Stomach (tissue), 19 donors: ENCODE measurements at places on chromosomes 16 and 17. TPM values are rescaled to one million over a fixed set of nuclear protein-coding genes. Genes with fewer than 3 reads are reported as not detected.
A peak's percentile ranks its signal among the peaks of the same experiment; 100 is the strongest.

The SOX8 gene
- total RNA-seq = 15.1 TPM

The CA5A gene
- total RNA-seq = not detected

GRCh38 chr16:47461598-47462266 is 601 bp downstream of the PHKB start:
- H3K27me3 ChIP-seq = no peaks in the 10 kb centered on the region
- peak overlapping the region; percentile 97 for H3K27ac ChIP-seq
- H3K36me3 ChIP-seq = peaks cover 8% of the 10 kb centered on the region
- H3K4me1 ChIP-seq = peaks cover 74% of the 10 kb centered on the region
- peak; percentile 76 for DNase-seq

DNA sequence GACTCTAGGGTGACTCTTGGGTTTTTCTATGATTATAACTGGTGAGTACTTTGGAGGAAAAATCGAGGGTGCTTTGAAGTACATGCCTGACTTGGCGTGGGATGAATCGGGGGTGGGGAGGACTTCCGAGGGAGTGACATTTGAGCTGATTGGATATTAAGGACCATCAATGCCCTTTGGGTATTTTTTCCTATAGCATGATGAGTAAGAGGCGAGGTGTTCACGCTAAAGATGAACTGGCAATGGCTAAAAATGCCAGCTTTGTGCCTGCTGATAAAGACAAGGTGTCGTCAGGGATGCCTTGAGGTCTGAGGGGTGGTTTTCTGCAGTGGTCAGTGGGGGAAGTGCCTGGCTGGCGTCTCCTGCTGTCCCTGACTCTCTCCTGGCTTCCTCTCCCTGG is 25.3 kb downstream of the USP43 start:
- H3K4me3 ChIP-seq = no peak overlapping the region
- H3K27me3 ChIP-seq = no peaks in the 10 kb centered on the region
- no peaks in the 10 kb centered on the region for H3K36me3 ChIP-seq
- no peak overlapping the region for H3K27ac ChIP-seq
- no peak for DNase-seq

DNA sequence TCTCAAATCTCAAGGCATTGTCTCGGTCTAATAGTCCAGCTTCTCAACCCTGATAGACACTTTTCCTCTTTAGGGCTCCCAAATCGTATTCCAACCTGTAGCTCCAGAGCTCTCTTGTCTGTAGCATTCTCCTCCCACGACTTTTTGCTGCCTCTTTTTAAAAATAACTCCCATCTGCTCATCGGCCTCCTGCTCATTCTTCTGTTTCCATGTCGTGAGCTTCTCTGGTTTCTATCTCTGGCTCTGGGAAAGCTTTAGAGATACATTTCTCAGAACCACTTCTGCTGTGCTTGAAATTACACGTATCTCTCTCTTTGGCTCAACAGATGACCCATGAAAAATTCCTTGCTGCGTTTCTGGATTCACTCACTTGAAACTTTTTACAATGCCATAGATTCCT is 609.6 kb upstream of the C16orf82 start:
- H3K27ac ChIP-seq = no peak overlapping the region
- no peaks in the 10 kb centered on the region for H3K4me1 ChIP-seq
- H3K27me3 ChIP-seq = no peaks in the 10 kb centered on the region
- H3K4me3 ChIP-seq = no peak overlapping the region

DNA sequence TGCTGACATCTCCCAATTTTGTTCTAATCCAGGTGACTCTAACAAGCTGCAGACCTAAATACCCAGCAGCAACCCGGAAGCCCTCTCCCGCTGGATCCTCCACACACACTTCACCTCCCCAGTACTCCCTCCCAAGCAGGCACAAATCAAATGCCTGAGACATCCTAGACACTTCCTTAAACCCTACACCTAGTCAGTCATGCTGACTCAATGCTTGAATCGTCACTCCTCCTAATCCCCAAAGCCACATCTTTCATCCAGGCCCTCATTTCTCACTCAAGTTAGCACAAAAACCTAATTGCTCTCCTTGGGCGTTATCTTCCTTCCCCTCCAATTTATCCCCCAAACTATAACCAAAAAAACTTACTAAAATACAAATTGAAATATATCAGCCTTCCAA is 32.7 kb downstream of the CMC2 start:
- no peak for DNase-seq
- no peak overlapping the region for H3K4me3 ChIP-seq
- peaks cover 4% of the 10 kb centered on the region for H3K4me1 ChIP-seq
- H3K27me3 ChIP-seq = no peaks in the 10 kb centered on the region
- no peak overlapping the region for H3K27ac ChIP-seq
- H3K36me3 ChIP-seq = peaks cover 25% of the 10 kb centered on the region

DNA sequence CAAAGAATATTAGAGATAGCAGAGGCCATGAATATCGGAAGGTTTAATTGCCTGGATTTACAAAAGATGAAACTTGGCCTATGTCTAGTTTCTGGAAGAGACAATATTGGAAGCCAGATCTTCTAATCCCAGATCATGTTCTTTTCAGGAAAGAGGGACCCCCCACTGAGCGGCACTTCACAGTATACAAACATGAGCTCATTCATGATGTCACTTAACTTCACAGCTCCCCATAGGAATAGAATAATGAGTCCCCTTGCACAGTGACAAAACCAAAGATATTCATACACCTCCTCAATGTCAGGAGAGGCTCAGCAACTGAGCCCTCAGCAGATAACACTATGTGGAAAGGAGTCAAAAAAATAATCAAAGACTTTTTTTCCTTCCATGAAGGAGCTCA is 147.5 kb downstream of the CDH11 start:
- no peak overlapping the region for H3K27ac ChIP-seq
- DNase-seq = no peak
- peaks cover 36% of the 10 kb centered on the region for H3K36me3 ChIP-seq
- no peak overlapping the region for H3K4me3 ChIP-seq
- no peaks in the 10 kb centered on the region for H3K4me1 ChIP-seq
- no peaks in the 10 kb centered on the region for H3K27me3 ChIP-seq

- H3K27me3 ChIP-seq = no peaks in the 10 kb centered on the region
- no peak overlapping the region for H3K4me3 ChIP-seq
- H3K27ac ChIP-seq = no peak overlapping the region
These were observed 487.0 kb downstream of the CDH13 start for GRCh38 chr16:83113811-83114210.

DNA sequence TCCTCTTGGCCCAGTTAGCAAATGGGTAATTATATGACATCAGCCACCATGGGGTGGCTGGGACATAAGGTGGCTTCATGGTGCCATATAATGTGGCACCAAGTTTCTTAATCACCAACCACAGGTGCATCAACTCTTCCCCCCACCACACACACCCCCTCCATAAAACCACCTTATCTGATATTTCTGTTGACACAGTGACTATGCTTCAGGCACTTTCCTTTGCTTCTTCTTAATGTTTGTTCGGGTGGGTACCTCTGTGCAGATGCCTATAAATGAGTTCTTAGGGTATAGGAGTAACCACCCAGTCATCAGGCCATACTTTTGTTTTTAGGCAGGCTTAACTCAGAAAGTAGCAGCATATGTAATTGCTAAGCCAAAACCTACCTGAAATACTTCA is 29.5 kb downstream of the RNF43 start:
- peak overlapping the region; percentile 36 for H3K27ac ChIP-seq
- H3K4me3 ChIP-seq = no peak overlapping the region
- DNase-seq = no peak
- H3K27me3 ChIP-seq = no peaks in the 10 kb centered on the region

DNA sequence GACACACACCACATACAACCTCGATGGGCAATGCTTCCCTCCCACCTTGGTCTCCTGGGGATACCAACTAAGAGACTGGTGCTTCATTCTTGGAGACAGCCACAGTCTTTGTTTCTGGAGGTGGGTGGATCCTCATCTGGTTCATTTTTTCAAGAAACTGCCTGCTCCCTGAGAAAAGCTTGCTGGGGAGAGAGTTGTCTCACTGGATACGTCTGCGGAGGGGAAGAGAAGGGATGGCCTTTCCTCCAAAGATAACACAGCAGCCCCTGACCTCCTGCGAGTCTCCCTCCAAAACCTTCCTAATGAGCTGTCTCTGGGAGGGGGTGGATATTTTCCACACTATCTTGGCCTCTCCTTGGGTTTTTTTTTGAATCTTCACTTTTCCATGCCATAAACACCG is 221.2 kb downstream of the SOX9 start:
- no peak for DNase-seq
- peaks cover 14% of the 10 kb centered on the region for H3K4me1 ChIP-seq
- no peak overlapping the region for H3K4me3 ChIP-seq
- H3K36me3 ChIP-seq = no peaks in the 10 kb centered on the region
- no peak overlapping the region for H3K27ac ChIP-seq

DNA sequence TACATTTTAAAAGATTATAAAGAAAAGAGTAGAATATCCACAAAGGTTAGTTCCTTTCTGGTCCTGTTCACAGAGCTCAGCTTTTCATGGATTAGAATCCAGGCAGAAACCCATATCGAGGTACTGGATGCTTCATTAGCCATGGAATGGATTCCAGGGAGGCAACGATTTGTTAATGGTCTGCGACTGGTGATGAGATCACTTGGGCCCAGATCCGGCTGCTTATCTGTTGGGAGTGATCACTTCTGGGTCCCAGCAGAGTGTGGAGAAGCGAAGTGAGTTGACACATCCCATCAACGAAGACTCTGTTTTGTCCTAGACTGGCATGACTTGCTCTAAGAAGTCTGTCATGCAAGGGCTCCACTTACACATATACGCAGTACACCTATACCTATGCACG is 165.8 kb downstream of the MAF start:
- no peak overlapping the region for H3K27ac ChIP-seq
- no peaks in the 10 kb centered on the region for H3K36me3 ChIP-seq
- H3K27me3 ChIP-seq = no peaks in the 10 kb centered on the region
- peaks cover 15% of the 10 kb centered on the region for H3K4me1 ChIP-seq

DNA sequence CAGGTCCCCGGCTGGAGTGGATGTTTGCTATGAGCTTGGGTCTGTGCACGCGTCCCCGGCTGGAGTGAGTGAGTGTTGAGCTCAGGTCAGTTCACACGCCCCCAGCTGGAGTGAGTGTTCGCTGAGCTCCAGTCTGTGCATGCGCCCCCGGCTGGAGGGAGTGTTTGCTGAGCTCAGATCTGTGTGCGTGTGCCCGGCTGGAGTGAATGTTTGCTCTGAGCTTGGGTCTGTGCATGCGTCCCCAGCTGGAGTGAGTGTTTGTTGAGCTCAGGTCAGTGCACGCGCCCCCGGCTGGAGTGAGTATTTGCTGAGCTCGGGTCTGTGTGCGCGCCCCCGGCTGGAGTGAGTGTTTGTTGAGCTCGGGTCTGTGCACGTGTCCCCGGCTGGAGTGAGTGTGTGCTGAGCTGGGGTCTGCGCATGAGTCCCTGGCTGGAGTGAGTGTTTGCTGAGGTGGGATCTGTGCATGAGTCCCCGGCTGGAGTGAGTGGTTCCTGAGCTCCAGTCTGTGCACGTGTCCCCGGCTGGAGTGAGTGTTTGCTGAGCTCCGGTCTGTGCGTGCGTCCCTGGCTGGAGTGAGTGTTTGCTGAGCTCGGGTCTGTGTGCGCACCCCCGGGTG is 284.2 kb downstream of the SNX29 start:
- H3K27me3 ChIP-seq = no peaks in the 10 kb centered on the region
- DNase-seq = no peak
- H3K4me3 ChIP-seq = no peak overlapping the region
- no peak overlapping the region for H3K27ac ChIP-seq
- H3K4me1 ChIP-seq = no peaks in the 10 kb centered on the region

- no peak overlapping the region for H3K4me3 ChIP-seq
- H3K27ac ChIP-seq = no peak overlapping the region
- H3K36me3 ChIP-seq = no peaks in the 10 kb centered on the region
These were observed 2.0 kb downstream of the CLDN6 start for GRCh38 chr16:3015865-3016521.

- H3K4me3 ChIP-seq = no peak overlapping the region
These were observed 78.9 kb downstream of the SLC6A2 start for GRCh38 chr16:55734665-55735064.

DNA sequence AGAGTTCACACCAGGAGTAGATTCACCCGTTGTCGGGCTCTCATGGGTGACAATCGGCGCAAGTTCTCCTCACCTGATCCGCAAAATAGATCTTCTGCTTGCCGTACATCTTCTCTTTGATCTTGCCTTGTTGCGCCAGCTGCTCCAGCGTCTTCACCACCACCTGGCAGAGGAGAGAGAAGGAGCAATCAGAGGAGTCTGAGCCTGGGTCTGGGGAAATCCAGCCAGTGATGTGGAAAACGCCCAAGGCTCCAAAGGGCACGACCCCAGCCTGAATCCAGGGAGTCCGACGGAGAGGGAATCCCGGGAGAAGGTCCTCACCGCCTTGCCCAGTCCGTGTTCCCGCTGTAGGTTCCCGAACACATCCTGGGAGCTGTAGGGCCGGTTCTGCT is 393 bp downstream of the PSMC3IP start:
- H3K36me3 ChIP-seq = peaks cover 35% of the 10 kb centered on the region
- H3K4me3 ChIP-seq = peak overlapping the region; percentile 66
- H3K27ac ChIP-seq = peak overlapping the region; percentile 92

- H3K27me3 ChIP-seq = no peaks in the 10 kb centered on the region
- no peak for DNase-seq
- H3K36me3 ChIP-seq = no peaks in the 10 kb centered on the region
These were observed 17.3 kb upstream of the MYO1D start for GRCh38 chr17:32894245-32894644.

- no peaks in the 10 kb centered on the region for H3K27me3 ChIP-seq
- peaks cover 13% of the 10 kb centered on the region for H3K4me1 ChIP-seq
- no peak overlapping the region for H3K27ac ChIP-seq
- no peak for DNase-seq
These were observed 44.3 kb downstream of the RGS9 start for GRCh38 chr17:65181237-65182061.
